ENCODE measurements at places on chromosomes 4 and X.

- DNase-seq, result no peak
These were observed 199.0 kb upstream of the CXXC4 start for GRCh38 chr4:104693601-104694201.

DNA sequence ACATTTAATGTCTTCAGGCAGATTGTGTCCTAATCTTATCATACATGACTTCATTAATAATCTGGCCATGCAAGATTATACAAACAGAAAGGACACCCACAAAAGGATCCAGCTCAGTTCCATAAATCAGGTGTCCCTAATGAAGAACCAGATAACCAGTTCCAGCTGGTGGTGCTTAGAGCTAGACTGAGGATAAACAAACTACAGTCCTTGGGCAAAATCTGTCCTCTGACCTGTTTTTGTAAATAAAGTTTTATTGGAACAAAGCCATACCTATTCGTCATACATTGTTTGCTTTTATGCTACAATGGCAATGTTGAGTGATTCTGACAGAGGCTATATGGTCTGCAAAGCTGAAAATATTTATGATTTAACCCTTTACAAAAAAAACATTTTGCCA, 199.5 kb downstream of the MID1IP1 start:
- no peak for DNase-seq

GRCh38 chr4:113232194-113232593, 182.7 kb downstream of the ANK2 start:
- DNase-seq, result no peak

DNA sequence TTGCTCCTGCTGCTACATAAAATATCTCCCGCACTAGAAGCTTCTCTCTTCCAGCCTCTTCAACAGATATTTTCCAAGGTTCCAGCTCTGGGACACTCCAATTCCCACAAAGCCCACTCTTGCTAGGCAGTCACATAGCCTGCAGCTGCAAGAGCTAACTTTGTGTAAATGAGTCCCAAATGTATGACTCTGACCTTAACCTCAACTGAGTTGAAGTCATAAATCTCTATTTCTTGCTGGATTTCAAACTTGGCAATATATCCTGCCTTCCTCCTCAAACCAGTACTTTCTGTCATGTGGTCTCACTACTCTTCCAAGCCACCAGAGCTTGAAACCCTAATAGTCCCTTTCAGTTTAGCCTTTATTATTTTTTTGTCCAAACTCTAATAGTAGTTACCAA, 315.4 kb upstream of the GRIA3 start:
- no peak for DNase-seq

GRCh38 chr4:124505211-124505610, 207.3 kb downstream of the ANKRD50 start:
- no peak for DNase-seq

GRCh38 chrX:7904562-7904961, 22.7 kb downstream of the PNPLA4 start:
- DNase-seq, result no peak

DNA sequence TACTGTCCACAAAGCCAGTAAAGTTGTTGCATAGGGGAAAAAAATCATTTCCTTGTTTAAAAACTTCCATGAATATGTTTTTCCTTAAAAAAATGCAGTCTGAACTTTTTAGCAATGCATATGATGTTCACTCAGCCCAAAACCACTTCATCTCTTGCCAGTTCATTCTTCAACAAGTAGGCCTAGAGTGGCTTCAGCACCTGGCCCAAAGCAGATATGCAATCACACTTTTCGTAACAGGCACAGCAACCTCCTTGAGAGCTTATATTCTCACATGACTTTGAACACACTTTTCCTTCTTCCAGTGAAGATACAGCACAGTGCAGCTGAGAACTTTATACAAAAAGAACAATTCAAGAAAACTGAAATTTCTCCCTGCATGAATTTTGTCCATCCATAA, 128.6 kb downstream of the ADAMTS3 start:
- no peak for DNase-seq

DNA sequence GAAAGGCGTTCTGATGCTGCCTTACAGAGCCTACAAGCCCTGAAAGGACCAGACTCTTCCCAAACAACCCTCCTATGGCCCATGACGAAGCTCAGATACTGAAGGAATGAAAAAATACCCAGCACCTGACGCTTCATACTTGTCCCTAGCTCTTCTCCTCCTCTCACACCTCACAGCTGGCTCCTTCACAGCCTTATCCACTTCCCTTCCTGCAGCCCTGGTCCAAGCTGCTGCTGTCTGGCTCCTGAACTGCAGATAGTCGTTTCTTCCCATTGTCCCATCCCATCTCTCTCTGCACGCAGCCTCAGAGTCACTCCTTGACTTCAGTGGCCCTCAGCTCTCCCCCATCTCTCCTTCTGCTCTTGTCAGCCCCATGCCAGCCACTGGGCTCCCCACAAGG, 56.6 kb downstream of the FAM193A start:
- no peak for DNase-seq

- DNase-seq, result no peak
These were observed 260.0 kb downstream of the PACRGL start for GRCh38 chr4:20960291-20960690.

DNA sequence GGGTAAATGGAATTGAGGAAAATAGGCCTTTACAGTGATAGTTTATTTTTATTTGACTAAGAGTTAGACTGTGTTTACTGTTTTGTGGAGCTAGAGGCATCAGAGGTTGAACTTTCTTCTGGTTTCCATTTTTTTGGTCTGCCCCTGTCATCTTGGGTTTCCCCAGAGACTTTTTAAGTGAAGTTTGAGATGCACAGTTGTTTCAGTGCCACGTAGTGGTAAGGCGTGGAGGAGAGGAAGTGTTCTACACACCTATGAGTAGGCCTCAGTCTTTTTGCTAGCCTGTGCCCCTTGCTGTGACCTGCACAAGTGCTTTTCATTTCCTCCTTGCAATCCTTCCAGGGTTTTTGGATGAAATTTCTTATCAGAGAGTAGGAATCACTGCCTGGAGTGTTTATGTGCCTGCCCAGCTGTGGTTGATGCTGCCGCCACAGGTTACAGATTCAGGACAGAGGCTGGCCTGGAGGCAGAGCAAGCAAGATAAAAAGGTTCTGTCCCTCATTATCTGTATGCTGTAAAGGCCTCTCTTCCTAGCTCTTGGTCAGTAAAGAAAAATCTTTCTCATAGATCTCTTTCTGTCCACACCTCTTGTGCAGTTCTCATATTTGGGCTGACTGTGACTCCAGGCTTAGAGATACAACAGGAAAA, 12.5 kb upstream of the HSFX4 start:
- DNase-seq, result no peak

- DNase-seq, result no peak
These were observed 276.4 kb downstream of the SPRY1 start for GRCh38 chr4:123672987-123673386.

DNA sequence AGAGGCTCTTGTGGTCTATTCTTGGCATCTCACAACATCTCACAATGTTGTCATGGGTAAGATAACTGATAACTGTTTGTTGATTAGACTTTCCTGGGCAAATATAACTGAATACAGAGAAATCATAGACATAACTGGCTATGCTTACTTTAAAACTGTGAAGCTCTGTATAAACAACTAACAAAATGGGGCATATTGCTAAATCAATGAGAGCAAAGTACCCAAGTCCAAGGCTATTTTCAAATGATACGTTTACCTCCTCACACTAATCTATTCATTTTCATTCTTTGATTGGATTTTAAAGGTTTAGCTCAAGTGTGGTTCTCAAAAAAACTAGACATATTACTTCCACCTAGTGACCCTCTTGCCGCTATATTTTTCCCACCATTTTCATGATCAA, 38.6 kb downstream of the AMELX start:
- no peak for DNase-seq

DNA sequence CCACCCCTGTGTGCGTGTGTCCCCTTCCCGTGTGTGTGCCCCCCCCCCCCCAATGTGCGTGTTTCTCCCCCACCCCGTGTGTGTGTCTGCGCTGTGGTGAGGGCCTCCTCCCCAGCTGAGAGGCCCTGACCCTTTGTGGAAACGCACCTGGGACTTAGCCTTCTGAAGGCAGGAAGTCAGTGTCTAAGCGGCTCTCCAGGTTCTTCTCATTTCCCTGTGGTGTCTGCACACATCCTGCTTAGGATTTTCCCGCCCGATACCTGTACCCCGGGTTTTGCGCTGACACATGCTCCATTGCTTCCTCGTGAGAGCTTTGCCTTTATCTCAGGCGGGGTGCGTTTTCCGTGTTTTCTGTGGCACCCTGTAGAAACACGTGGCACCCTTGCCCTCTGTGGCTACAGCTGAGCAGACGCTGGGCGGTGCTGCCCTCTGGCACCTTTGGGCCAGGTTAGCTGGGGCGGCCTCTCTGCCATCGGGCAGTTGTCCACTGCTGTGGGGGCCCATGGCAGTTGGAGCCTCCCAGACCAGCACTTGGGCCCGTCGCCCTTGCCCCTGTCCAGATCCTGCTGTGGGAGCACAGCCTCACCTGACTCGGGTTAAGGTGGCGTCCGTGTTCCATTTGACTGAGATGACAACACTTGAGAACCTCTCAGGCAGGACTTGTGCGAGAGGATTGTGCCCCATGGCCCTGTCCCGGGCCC, 26.3 kb downstream of the MAEA start:
- DNase-seq, result no peak

GRCh38 chr4:29304595-29304994, 1415.6 kb upstream of the PCDH7 start:
- DNase-seq, result no peak

All from activated T-cell treated with anti-CD3 and anti-CD28 coated beads for 48 hours (primary cell).